Liver (tissue), 10 donors: ENCODE measurements at places on chromosomes 12 and 14.

DNA sequence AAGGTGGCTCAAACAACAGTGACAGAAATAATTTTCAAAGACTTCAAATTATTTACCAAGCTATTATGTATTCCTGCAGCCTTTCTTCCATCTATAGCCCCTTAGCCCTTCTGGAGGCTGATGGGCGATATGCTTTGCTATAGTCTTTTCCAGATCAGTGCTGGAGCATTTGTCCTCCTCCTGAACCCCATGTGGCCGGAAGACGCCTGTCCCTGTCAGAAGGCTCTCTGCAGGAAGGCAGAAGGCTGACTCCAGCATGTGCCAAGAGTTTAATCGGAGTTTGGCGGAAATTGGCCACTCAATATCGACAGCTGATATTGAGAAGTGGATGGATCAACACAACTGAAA is 49.3 kb upstream of the MAX start:
- H3K27ac ChIP-seq: no peak overlapping the region
- no peaks in the 10 kb centered on the region for H3K27me3 ChIP-seq
- no peak overlapping the region for H3K4me3 ChIP-seq
- no peaks in the 10 kb centered on the region for H3K36me3 ChIP-seq

GRCh38 chr12:124560146-124560890 is 7.1 kb downstream of the NCOR2 start:
- H3K4me1 ChIP-seq: peaks cover 8% of the 10 kb centered on the region
- no peak overlapping the region for H3K4me3 ChIP-seq
- no peaks in the 10 kb centered on the region for H3K27me3 ChIP-seq
- no peaks in the 10 kb centered on the region for H3K36me3 ChIP-seq

- H3K27ac ChIP-seq: no peak overlapping the region
- no peak for DNase-seq
- H3K4me3 ChIP-seq: no peak overlapping the region
- peaks cover 39% of the 10 kb centered on the region for H3K36me3 ChIP-seq
Observed at GRCh38 chr12:115998119-115998633, 279.3 kb downstream of the MED13L start.

- no peaks in the 10 kb centered on the region for H3K36me3 ChIP-seq
- no peak overlapping the region for H3K4me3 ChIP-seq
- H3K27me3 ChIP-seq: no peaks in the 10 kb centered on the region
- H3K27ac ChIP-seq: no peak overlapping the region
- no peak for DNase-seq
Observed at GRCh38 chr12:127496255-127496654, 770.7 kb upstream of the TMEM132C start.

DNA sequence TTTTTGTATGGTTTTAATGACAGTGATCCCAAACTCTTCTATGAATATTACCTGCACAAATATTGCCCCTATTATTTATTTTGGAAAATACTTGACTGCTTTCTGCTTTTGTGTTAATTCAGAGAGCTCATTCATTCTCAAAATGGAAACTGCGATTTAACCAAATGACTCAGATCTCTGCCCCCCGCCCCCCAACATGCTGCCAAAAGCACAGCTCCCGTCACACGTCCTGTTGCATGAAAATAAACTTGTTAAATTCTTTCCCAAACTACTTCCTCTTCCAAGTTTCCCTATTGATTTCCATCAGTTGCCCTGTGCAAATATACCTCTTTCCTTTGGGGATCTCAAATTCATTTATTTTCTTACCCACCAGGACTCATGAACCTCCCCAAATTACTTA is 18.0 kb upstream of the NRDE2 start:
- peaks cover 2% of the 10 kb centered on the region for H3K4me1 ChIP-seq
- H3K27ac ChIP-seq: no peak overlapping the region
- no peaks in the 10 kb centered on the region for H3K36me3 ChIP-seq
- H3K27me3 ChIP-seq: no peaks in the 10 kb centered on the region
- no peak overlapping the region for H3K4me3 ChIP-seq

- H3K4me1 ChIP-seq: no peaks in the 10 kb centered on the region
- no peak overlapping the region for H3K27ac ChIP-seq
- H3K36me3 ChIP-seq: no peaks in the 10 kb centered on the region
- DNase-seq: no peak
- no peaks in the 10 kb centered on the region for H3K27me3 ChIP-seq
Observed at GRCh38 chr12:32761716-32762115, 6.0 kb upstream of the YARS2 start.

DNA sequence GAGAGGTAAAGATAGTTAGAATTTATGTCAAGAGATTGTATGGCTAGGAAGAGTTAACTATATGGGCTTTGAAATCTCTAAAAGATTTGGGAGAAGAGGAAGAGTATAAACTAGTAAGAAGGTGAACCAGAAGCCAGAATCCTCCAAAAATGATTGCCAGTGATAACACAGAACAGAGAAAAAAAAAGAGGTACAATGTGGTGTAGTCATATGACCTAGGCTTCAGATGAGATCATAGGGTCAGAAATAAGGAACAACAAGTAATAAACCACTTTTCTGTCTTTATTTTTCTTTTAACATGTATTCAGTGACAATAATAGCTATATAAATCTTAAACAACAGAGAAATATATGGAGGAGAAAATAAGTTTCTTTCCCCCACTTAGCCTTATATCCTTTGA is 2.0 kb upstream of the NECAP1 start:
- no peaks in the 10 kb centered on the region for H3K36me3 ChIP-seq
- no peak for DNase-seq
- peaks cover 19% of the 10 kb centered on the region for H3K4me1 ChIP-seq
- no peaks in the 10 kb centered on the region for H3K27me3 ChIP-seq
- no peak overlapping the region for H3K4me3 ChIP-seq

- no peaks in the 10 kb centered on the region for H3K27me3 ChIP-seq
- no peak overlapping the region for H3K27ac ChIP-seq
- H3K4me3 ChIP-seq: no peak overlapping the region
- H3K4me1 ChIP-seq: no peaks in the 10 kb centered on the region
- no peaks in the 10 kb centered on the region for H3K36me3 ChIP-seq
Observed at GRCh38 chr14:64598404-64598803, 48.6 kb downstream of the PPP1R36 start.

- H3K27me3 ChIP-seq: no peaks in the 10 kb centered on the region
- H3K4me3 ChIP-seq: peak overlapping the region; percentile 67
- no peak overlapping the region for H3K27ac ChIP-seq
- peak; percentile 41 for DNase-seq
Observed at GRCh38 chr12:123973552-123974341, 732 bp downstream of the ZNF664 start.

- H3K27me3 ChIP-seq: peaks cover 4% of the 10 kb centered on the region
- no peaks in the 10 kb centered on the region for H3K36me3 ChIP-seq
- no peak overlapping the region for H3K4me3 ChIP-seq
- no peak for DNase-seq
- no peaks in the 10 kb centered on the region for H3K4me1 ChIP-seq
Observed at GRCh38 chr12:119158402-119158801, 20.3 kb upstream of the HSPB8 start.

DNA sequence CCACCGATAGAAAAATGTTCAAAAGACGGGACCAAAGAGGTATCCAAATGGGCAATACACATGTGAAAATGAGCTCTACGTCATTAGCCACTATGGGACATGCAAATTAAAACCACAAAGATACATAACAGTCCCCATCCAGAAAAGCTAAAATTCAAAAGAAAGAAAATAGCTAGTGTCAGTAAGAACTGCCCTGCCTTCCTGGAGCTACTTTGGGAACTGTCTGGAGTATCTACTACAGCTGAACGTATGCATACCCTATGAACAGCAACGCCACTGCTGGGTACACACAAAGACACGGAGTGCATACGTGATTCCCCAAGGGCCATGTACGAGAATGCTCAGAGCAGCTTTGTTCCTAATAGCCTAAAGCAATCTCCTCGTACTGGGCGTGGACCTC is 25.8 kb upstream of the KRT77 start:
- no peaks in the 10 kb centered on the region for H3K36me3 ChIP-seq
- H3K27me3 ChIP-seq: no peaks in the 10 kb centered on the region
- no peak for DNase-seq
- no peaks in the 10 kb centered on the region for H3K4me1 ChIP-seq
- no peak overlapping the region for H3K27ac ChIP-seq

DNA sequence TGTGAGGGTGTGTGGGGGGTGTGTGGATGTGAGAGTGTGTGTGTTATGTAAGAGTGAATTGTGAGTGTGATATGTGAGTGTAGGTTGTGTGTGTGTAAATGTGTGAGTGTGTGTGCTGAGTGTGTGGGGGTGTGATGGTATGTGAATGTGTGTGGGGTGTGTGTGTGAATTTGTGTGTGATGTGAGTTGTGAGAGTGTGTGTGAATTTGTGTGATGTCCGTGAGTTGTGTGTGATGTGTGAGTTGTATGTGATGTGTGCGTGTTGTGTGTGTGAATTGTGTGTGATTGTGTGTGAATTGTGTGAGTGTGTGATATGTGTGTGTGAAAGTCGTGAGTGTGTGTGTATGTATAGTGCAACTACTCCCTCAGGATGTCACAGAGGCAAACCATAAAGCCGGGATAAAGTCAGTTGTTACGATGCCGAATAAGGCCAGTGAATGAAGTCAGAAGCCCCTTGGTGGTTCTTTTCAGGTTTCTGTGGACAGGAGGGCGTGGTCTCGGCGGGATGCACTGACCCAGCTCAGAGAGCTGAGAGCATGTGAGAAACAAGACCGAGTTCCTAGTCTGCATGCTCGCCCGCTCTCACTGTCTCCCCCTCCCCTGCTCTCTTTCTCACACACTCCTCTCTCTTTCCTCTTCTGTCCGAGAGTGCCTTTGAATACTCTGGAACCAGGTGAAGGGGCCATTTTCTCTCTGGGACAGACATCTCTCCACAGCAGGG is 71.8 kb upstream of the MAX start:
- no peak overlapping the region for H3K27ac ChIP-seq
- no peaks in the 10 kb centered on the region for H3K4me1 ChIP-seq
- H3K36me3 ChIP-seq: no peaks in the 10 kb centered on the region
- H3K27me3 ChIP-seq: no peaks in the 10 kb centered on the region
- no peak for DNase-seq

DNA sequence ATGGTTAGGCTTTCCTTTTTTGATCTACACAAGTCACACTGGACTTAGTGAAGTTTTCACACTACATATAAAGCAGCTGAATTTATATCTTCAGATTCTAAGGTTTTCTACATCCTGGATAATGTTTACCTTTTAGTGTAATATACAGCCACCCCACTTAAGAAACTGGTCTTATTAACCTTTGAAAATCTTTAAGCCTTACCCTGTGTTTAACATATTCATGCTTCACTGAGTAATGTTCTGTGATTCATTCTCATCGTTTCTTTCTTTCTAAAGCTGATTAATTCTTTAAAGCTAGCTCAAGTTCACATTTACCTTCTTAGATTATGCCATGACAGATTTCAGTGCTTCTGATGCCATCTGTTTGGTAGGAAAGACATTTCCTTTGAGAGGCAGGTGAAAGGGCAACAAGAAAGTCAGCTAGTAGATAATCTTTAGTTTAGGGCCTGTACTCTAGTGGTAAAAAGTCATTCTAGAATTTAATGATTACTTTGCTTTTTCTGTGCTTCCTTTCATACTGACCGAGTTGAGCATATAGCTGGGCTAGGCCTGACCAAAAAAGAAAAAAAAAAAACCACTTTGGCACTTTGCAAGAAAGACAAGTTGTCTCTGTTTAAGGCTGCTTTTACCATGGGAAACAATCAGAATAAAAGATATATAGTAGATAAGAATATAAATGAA is 690.9 kb upstream of the FBXO33 start:
- H3K27ac ChIP-seq: no peak overlapping the region
- DNase-seq: no peak
- H3K4me3 ChIP-seq: no peak overlapping the region
- H3K4me1 ChIP-seq: no peaks in the 10 kb centered on the region

GRCh38 chr14:94321421-94322271 is 1.5 kb downstream of the SERPINA6 start:
- peak overlapping the region; percentile 96 for H3K27ac ChIP-seq
- H3K27me3 ChIP-seq: no peaks in the 10 kb centered on the region
- no peaks in the 10 kb centered on the region for H3K36me3 ChIP-seq

- no peaks in the 10 kb centered on the region for H3K4me1 ChIP-seq
- H3K36me3 ChIP-seq: peaks cover 56% of the 10 kb centered on the region
- DNase-seq: no peak
- no peak overlapping the region for H3K27ac ChIP-seq
- H3K27me3 ChIP-seq: no peaks in the 10 kb centered on the region
Observed at GRCh38 chr12:48061938-48062719, 43.8 kb downstream of the SENP1 start.

DNA sequence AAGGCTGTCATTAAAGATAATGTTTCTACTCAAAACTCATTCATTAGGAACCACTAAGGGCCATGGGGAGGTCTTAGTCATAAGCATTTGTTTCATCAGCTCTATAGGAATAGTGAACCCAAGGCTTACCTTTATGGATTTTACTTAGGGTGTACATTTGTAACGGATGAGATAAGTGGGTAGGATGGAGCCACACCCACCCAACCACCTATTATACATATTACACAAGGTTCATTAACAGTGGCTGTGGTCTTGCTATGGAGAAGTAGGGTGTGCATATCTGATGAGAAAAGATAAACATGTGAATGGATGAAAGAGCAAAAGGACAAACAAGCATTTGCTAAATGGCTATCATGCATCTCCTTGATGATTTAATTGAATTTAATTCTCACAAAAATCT is 39.6 kb upstream of the ITPR2 start:
- no peaks in the 10 kb centered on the region for H3K27me3 ChIP-seq
- H3K4me1 ChIP-seq: no peaks in the 10 kb centered on the region
- H3K27ac ChIP-seq: no peak overlapping the region
- no peaks in the 10 kb centered on the region for H3K36me3 ChIP-seq

GRCh38 chr14:104288272-104288671 is 149.9 kb downstream of the KIF26A start:
- H3K27me3 ChIP-seq: no peaks in the 10 kb centered on the region
- no peaks in the 10 kb centered on the region for H3K36me3 ChIP-seq
- no peak for DNase-seq

DNA sequence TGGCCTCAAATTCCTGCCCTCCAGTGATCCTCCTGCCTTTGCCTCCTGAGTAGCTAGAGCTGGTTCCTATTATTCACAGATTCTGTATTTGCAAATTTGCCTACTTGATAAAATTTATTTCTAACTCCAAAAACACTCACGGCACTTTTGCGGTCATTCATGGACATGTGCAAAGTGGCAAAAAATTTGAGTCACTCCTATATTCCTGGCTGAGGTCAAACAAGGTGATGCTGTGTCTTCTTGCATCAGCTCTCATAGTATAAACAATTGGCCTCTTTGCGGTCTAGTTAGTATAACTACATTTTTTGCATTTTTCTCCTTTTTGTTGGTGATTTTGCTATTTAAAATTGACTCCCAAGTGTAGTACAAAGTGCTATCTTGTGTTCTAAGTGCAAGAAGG is 24.7 kb downstream of the ATF1 start:
- DNase-seq: no peak
- no peak overlapping the region for H3K27ac ChIP-seq
- no peaks in the 10 kb centered on the region for H3K27me3 ChIP-seq
- H3K4me3 ChIP-seq: no peak overlapping the region
- H3K4me1 ChIP-seq: no peaks in the 10 kb centered on the region

GRCh38 chr14:24131549-24131966 is 1.1 kb downstream of the FITM1 start:
- peaks cover 39% of the 10 kb centered on the region for H3K4me1 ChIP-seq
- DNase-seq: no peak
- H3K27ac ChIP-seq: peak overlapping the region; percentile 83
- no peak overlapping the region for H3K4me3 ChIP-seq
- no peaks in the 10 kb centered on the region for H3K27me3 ChIP-seq
- H3K36me3 ChIP-seq: no peaks in the 10 kb centered on the region

GRCh38 chr12:21806255-21806654 is 31.7 kb upstream of the KCNJ8 start:
- no peak overlapping the region for H3K4me3 ChIP-seq
- no peak overlapping the region for H3K27ac ChIP-seq
- DNase-seq: no peak
